Activated CD4-positive, alpha-beta T cell treated with anti-CD3 and anti-CD28 coated beads, Interleukin-2, Interleukin-6, amounts not matched to agents 100 ng/mL and 50 ng/mL, durations not matched to agents 16 hours and 8 hours (primary cell): ENCODE measurements at places on chromosomes 13 and 19.
A peak's percentile ranks its signal among the peaks of the same experiment; 100 is the strongest.

GRCh38 chr13:30870049-30870884 is 35.8 kb upstream of the MEDAG start:
- DNase-seq = peak; percentile 39

- no peak for DNase-seq
These were observed 302.9 kb downstream of the DCT start for GRCh38 chr13:94176561-94176960.

- DNase-seq = no peak
These were observed 58.3 kb downstream of the RGCC start for GRCh38 chr13:41515491-41516139.

- DNase-seq = no peak
These were observed 732.3 kb upstream of the MIR17HG start for GRCh38 chr13:90615236-90615635.

DNA sequence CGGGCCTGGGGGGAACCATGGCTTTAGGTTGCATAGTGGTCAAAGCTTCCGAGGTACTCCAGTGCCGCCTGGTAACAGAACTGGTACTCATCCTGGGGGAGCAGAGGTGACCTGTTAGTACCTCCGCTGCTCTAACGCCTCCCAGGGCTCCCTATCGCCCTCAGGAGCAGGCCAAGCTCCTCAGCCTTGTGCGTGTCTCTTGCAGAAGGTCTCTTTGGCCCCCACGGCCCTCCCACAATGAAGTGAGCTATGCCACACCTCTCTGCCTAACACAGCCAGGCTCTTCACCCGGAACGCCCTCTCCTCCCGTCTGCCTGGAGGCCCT is 133.9 kb downstream of the PTPRS start:
- DNase-seq = no peak

DNA sequence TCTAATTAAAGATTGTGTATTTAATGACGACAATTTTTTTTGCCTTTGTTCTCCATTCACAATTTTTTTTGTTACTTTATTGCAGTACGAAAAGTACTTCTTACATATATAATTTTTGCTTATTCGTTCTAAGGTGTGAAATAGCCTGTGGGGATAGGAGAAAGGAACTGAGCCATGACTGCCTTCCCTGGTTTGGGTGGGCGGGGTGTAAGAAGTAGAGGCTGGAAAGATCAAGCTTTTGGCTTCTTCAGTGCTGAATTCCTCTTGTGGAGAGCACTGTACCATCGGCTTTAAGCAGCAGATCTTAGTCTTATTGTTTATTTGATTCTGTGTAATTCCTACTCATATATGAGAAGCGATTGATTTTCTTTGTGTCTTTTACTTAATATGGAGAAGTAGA is 115.8 kb downstream of the NBEA start:
- no peak for DNase-seq

GRCh38 chr13:22253107-22253506 is 582.2 kb downstream of the FGF9 start:
- no peak for DNase-seq

- DNase-seq = no peak
These were observed 8.4 kb upstream of the SIGLEC6 start for GRCh38 chr19:51539821-51540366.

DNA sequence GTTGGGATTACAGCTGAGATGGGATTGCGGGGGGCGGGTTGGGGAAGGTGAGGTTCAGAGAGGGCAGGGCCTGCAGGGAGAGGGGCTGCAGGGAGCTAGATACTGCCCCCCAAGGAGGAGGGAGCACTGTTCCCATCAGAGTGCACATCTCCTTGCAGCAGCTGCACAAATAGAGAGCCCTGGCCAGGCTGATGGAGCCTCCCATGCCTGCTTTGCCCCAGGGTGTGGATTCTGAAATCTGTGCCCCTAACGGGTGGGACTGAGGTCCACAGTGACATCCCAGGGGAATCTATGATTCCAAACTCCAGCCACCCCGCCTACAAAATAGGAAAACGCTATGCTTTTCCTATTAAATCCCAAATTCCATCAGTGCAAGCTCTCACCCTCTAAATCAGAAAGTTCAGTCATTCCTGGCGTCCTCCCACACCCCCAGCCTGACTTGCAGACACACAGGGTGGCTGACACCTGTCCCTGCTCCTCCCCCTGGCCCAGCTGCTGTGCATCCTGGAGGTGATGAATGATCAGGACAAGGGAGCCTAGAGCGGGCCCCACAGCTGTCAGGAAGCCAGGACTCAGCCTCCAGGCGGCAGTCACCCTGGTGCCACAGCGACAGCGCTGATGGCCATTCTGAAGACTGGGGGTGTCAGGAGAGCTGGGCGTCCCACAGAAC is 6.3 kb upstream of the CEACAM21 start:
- DNase-seq = no peak

DNA sequence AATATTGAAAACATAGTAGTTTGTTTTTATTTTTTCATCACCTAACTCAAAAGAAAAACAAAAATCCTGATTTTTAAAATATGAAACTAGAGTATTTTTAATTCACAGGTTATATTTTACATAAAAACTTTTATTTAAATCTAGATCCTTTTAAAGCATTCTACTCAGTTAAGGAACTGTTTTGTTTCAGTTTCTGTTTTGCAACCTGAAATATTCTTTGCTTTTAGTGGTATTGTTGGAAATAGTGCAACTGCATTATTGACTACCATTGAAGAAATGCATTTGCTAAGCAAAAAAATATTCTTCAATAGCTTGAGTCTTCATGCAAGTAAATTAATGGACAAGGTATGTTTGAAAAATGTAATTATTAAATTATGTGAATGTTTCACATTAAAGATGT is 43.8 kb downstream of the COG6 start:
- DNase-seq = no peak

DNA sequence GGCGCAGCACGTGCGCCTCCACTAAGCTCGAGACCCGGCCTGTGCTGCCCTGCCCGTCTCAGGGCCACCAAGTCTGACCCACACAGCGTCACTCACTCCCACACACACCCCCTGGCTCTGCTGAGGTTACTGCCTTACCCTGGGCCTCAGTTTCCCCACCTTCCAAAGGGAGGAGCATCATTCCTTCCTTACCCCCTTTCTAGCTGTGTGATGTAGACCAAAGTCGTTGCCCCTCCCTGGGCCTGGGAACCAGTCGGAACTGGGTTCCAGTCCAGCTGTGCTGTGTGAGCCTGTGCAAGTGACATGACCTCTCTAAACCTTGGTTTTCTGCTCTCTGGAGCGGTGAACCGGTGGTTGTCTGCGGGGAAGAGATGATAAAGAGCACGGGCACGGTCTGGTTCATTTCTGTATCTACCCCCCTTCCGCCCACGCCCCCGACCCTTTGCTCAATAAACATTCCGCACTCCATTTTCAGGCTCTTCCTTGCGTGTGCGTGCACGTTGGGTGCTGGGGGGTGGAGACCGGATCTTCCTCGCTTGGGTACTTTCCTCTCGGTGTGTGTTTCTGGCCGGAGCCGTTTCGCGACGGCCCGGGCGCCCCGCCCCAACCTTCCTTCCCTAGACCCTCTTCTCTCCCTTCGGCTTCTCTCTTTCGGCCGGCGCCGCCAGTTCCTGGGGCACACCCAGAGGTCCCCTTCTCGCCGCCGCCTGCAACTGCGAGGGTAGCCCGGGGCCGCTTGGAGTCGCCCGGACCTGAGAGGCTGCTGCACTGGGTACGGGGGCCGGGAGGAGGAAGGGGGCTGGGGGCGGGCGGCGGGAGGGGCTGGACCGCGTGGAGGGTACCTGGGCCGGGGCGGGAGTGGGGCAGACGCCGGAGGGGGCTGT is at the start of gene ZNF581:
Gene ZNF581, plus strand, starts transcription at position 647 of the 884 bp plus-strand sequence. CDS start 923 bp downstream, outside the sequence.
- DNase-seq = peak; percentile 89

GRCh38 chr19:12689012-12689411 is 1.2 kb downstream of the GNG14 start:
- DNase-seq = no peak

DNA sequence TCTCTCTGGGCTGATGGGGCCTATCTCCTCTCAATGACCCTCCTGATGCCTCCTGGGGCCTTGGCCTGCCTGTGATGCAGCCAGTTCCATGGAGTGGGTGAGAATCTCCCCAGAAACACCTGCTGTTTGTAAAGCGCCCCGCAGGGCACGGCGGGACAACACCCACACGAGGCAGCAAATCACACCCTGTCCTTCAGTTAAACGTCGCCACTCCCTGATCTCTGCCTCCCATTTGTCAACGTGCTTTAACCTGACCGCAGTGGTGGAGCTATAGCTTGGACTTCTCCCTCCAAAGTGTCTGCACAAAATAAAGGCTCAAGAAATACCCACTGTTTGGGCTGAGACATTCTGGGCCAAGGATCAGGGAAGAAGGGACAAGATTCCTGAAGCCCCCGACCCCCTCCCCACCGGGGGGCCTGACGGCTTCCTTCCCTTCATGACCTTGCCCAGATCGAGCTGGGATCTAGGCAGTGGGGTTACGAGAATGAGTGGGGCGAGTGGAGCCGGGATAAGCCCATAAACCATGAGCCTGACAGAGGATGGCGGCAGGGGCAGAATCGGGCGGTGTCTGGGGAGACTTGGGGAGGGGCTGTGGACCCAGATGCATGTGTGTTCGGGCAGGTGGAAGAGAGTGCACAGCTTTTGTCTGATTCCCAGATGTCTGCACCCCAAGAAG is 8.0 kb downstream of the MYDGF start:
- DNase-seq = no peak

DNA sequence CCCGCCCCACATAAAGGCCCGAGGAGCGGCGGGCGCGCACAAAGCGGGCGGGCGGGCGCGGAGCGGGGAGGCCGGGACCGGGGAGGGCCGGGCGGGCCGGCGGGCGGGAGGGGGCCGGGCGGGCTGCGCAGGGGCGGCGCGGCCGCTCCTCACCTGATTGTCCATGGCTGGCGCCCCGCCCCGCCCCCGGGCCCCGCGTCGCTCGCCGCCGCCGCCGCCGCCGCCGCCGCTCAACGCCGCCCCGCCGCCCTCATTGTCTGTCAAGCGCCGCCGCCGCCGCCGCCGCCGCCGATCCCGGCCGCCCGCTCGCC is 200 bp downstream of the MLLT1 start:
- no peak for DNase-seq

DNA sequence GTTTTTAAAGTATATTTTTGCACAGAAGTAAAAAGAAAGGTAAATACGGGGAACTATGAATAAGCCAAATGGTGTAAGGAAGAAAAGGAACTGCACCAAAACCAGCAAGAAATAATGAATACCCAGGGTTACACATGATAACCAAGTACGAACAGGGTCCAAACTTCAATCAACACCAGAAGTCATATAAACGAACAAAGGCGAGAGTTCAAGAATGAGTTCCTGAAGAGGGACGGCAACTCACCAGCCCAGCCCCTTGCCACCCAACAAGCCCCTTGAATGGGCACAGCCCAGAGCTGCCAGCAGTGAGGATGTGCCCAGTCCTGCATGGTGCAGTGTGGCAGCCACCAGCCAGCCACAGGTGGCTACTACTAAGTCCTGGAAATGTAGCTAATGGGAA is 132.1 kb downstream of the RNF17 start:
- DNase-seq = no peak

- no peak for DNase-seq
These were observed 5.2 kb upstream of the CEBPG start for GRCh38 chr19:33368074-33368864.

- no peak for DNase-seq
These were observed 361.6 kb downstream of the DLEU7 start for GRCh38 chr13:50481936-50482335.

- no peak for DNase-seq
These were observed 485 bp downstream of the CPAMD8 start for GRCh38 chr19:17025991-17026658.

DNA sequence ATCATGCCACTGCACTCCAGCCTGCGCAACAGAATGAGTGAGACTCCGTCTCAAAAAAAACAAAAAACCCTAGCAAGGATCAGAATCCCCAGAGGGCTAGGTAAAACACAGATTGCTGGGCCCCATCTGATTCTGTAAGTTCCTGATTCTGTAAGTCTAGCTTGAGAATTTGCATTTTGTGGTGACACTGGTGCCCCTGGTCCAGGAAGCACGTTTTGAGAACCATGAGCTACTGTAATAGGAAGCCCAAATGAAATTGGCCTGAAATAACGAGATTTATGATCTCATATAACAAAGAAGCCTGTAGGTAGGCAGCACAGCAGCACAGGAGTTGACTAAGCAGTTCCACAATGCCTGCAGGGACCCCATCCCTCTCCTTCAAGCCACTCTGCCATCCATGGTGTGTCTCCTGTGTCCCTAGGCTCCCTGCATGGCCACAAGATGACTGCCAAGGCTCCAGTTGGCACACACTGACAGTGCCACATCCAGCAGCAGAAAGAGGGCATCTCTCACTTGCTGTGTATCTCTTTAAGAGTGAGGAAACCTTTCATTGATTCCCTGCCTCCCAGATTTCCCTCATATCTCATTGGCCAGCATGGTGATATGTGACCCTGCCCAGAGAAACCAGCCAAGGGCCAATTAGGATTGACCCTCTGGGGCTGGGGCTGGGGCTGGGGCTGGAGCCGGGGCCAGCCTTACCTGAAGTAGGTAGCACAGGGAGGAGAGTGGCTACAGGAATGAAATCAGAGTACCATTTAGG is 21.7 kb downstream of the SIPA1L3 start:
- DNase-seq = no peak

DNA sequence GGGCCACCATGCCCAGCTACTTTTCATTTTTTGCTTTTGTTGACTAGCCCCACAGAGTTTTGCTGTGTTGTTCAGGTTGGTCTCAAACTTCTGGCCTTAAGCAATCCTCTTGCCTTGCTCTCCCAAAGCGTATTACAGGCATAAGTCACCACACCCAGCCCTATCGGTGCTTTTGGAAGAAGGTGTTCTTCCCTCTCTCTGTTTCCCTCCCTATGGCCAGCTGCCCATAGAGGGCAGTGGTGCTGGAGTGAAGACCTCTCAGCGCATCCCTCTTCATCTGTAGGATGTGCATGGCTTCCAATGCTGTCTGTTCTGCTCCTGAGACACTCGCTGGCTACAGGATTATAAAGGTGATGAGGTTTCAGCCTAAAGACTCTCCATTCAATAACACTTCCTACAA is 1.3 kb upstream of the CD22 start:
- no peak for DNase-seq

DNA sequence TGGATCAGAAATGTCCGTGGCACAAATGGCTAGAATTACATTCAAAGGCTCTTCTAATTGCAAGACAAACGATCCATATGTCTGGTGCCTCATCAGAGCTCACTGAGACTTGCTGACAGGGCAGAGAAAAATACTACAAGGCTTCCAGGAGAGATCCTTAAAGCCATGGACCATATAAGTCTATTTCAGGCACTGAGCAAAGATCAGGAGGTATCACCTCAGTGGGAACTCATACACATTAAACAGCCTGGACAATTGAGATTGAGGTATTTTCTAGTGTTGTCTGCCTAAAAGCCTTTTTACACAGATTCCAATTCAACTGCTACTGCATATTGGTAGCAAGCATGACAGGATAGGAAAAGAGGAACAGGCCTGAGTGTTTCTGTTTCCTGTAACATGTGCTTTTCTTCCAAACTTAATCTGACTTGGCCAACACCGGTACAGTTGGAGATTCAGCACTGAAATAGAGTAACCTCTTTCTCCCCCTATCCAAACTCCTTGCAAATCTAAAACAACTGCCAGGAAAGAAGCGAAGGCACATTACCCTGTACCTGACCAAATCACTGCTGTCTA is 65.9 kb downstream of the SERP2 start:
- DNase-seq = no peak

GRCh38 chr13:50699874-50700663 is 143.4 kb downstream of the DLEU7 start:
- DNase-seq = no peak
